ENCODE measurements at places on chromosomes 5 and 9.

GRCh38 chr5:176995896-176996767, 10.4 kb downstream of the UIMC1 start:
- no peak for DNase-seq

GRCh38 chr5:115634343-115635132, 8.7 kb upstream of the TMED7 start:
- peak; percentile 91 for DNase-seq

- DNase-seq: no peak
These were observed 53.2 kb upstream of the KCNMB1 start for GRCh38 chr5:170442391-170442790.

- DNase-seq: peak; percentile 96
These were observed at the start of gene PDLIM7 for GRCh38 chr5:177497292-177498012. Gene PDLIM7, minus strand, starts transcription at chr5:177497604. Its CDS starts 1,092 bp downstream, at chr5:177496512.

DNA sequence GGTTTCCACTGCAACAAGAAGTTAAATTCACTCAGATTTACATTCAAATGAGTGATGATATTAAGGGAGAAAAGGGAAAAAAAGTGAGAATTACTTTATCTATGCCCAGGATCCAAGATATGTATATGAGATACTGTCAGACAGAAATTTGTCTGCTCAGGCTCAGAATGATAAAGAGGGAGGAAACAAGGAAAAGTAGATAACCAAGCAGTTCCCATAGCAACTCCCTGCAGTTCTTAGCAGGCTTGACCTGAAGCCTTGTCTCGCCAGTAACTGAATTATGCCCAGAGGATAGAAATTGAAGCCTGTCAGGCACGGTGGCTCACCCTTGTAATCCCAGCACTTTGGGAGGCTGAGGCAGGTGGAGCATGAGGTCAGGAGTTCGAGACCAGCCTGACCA, 304.4 kb downstream of the TLE1 start:
- DNase-seq: no peak

DNA sequence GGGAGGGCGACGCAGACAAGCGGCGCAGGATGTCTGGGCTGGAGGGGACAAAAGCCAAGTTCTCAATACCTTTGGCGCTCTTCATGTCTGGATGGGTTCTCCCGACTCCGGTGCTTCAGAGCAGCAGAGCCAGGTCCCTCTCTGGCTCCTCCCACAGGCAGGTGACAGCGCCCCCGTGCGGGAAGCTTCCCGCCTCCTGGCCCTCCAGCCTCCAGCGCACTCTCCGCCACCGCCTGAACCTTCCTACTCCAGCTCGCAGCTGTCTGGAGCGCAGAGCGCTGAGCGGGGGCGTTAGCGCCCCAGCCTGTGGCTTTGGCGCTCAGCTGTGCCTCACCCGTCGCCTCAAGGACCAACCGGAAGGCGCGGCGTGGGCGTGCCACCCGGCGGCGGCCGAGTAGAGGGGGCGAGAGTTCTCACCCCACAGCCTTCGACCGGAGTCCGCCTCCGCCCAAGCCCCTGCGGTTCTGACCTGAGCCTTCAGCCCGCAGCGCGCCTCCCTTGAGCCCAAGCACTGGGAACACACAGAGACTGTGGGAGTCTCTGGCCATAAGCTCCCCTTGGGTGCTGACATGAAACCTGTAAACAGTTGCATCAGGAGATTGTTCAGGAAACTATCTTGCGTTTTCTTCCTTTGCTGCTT, at the start of gene SLCO4C1:
TSS of gene SLCO4C1 (minus strand) at position 107 of the 640 bp plus-strand sequence. CDS start at position 85, 22 bp downstream.
- DNase-seq: no peak

GRCh38 chr9:121009650-121010049, 40.4 kb downstream of the C5 start:
- no peak for DNase-seq

DNA sequence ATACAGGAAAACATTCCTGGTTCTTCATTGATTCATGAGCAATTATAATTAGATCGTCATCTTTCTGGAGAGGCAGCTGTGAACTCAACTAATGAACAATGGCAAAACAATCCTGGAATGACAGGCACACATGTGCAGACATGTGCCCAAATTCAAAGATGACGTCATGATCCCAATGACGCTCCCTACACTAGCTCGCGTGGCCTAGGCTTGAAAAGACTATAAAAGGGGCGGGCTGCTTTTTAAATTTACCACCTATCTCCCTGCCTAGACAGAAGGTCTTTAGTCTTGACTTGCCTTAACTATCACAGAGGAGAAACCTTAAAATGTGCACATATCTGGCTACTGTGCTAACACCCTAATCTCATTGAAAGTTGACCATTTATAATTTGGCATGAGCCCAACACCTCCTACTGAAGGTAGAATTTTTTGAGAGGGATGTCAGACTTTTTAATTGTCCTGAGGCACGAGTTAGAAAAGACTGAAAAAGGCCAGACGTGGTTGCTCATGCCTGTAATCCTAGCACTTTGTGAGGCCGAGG, 88.2 kb downstream of the PRRT1B start:
- DNase-seq: no peak

DNA sequence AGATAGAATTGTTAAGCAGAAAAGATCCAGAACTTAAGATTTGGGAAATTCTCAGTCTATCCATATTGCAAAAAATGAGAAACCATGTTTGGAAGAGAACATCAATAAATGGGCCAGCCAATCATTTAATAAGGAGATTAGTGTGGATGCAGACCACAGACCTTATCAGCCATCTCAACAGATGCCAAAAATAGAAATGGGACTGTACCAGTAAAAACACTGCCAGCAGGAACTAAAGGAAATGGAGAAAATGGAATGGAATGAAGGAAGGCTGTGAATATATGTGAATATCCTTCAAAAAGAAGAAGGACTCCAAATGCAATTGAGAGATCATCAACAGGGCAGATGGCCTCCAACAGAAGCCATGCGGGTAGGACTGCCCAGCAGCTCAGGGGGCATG, 52.7 kb upstream of the ZNF618 start:
- no peak for DNase-seq

GRCh38 chr9:84514421-84514820, 155.1 kb upstream of the NTRK2 start:
- DNase-seq: no peak

GRCh38 chr5:10563110-10563944, 543 bp upstream of the ANKRD33B start:
- DNase-seq: no peak

GRCh38 chr5:77083088-77083487, 4.0 kb downstream of the ZBED3 start:
- DNase-seq: no peak

DNA sequence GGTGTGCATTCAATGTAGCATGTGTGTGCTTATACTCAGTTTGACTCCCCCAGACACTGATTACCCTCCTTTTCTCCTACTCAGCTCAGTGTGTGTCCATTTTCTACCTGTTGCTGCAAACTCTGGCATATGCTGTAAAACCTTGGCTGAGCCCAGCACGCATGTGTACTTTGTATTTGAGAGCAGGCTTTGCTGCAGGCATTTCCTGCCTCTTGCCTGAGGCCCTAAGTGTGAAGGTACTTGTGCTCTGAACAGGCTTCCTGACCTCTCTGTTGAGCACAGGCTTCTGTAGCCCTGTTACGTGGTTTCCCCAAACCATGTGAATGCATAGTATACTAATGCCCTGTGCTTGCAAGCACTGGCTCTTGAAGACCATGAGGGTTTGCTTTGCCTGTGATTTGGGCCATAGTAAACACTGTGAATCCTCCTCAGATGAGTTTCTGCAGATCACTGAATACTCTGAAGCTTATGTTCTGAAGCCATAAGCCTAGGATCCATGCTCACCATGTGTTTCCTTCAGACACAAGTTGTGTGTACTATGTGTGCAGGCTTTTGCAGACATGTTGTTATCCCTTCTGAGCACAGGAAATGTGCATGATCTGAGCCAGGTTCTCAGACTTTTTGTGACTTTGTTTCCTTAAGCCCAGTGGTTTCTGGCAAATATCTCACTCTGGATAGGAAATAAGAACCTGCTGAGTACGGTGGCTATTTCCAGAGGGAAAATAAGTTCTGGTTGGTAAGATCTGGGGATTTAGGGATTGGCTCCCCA, 124.9 kb upstream of the RUSC2 start:
- no peak for DNase-seq

DNA sequence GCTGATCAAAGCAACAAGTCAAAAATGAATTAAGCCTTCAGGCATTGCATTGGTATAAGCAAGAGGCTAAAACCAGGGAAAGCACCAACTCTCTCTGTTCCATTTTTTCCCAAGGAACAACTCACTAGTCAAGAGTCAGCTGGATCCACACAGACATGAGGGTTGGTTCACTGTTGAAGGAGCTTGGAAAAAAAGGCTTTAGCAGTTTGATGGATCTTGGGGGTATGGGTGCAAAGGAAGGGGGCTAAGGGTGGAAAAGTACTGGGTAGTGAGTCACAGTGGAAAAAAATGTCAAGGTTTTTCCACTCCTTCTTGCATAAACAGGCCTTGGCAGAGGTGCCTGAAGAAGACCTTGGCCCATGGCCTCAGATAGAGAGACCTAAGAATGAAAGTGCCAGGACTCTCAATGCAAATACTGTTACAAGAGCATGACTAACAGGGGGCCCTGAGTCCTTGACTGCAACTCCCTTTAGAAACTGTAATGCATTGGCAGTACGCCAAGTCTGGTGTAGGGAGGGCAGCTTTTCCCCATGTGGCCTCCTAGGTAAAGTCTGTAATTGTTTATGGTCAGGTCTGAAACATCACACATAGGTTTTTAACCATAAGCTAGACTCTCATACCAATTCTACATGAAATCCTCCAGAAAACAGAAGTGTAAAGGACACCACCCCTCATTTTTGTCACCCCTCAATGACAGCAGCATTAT, 23.7 kb downstream of the ACTL7A start:
- peak; percentile 73 for DNase-seq

- no peak for DNase-seq
These were observed 50.9 kb downstream of the CERT1 start for GRCh38 chr5:75460532-75460931.

DNA sequence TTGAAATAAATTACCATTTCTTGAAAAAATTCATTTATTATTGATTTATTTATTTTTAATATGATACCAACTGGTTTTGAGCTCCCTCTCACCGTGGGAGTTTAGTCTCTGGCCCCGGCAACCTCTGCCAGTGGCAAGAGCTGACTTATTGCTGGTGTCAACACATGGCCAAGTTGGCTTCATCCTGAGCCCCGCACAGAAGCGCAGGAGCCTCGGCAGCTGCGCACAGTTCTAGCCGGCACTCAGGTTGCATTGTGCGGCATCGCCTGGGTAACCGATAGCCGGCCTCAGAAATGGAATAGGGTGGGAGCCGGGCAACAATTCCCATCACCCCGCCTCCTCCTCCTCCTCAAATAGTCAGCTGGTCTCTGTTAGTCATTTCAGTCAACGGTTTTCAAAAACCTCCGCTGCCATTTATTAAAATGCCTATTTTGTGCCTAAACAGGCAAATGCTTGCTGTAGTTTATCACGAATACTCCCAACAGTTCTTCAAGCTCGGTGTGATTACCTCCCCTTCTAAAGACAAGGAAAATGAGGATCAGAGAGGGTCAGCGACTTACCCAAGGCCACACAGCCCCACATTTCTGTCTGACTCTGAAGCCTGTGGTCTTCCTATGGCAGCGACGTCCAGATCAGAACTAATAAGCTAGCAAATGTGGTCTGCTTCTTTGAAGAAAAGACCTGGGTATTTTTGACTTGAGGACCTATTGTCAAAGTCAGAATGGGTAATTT, 15.7 kb upstream of the MSX2 start:
- DNase-seq: no peak

DNA sequence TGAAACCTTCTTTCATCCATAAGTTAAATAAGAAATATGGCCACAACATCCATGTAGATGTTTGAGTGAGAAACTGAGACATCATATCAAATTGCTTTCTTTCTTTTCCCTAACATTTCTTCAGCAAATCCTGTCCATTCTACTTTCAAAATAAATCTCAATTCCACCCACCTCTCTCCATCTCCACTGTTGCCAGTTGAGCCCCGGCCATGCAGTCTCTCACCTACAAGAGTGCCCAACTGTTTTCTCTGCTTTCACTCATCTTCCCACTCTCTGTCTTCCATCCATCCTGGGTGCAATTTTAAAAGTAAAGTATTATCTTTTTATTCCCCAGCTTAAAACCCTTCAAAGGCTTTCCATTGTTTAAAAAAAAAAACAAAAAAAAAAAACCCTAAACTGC, 260.4 kb downstream of the DEPDC1B start:
- DNase-seq: no peak

DNA sequence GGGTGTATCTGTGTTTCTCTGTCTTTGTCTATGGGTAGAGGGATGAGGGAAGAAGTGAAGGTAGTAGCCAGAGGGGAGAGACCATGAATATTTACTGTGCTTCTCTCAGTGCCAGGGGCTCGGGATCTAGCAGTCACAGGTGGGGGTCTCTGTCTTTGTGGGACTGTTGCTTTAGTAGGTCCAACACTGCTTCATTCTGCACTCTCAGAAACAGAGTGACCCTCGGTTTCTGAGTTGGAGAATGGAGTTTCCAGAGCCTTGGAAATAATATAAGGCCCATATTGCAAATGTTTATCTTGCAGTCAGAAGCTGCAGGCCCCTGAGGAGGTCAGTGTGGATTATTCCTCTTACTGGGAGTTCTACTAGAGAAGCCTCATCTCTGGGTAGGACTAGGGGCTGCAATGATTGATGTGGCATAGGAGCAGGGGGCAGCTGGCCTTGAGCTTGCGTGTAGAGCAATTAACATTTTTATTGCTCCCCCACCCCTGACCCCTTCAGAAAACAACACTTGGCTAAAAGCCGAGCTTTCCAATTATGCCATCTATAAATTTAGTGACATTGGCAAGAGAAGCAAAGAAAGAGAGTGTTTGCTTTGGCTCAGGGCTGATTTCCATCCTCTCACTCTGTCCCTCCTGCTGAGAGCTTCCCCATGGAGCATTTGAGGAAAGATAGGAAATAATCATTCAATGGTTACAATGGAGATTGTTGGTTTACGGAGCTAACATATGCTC, 55.0 kb upstream of the TRPC7 start:
- no peak for DNase-seq

DNA sequence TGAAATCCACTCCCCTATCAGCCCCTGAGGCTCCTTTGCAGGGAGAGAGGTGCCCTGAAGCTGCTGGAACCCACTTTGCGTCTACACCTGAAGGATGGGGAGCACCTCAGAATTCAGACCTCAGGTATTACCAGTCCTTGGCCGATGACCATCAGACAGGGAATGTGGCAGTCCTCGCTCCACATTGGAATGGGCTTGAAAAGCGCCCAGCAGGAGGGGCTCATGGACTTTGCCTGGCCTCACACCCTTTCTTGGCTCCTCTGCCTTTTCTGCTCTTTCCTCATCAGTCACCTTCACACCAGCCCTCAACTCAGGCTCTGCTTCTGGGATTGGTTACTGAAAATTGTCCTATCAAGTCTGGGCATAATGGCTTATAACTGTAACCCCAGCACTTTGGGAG, 83.9 kb downstream of the BARX1 start:
- no peak for DNase-seq

Measured in HT-29 (cell line).